ENCODE measurements at places on chromosomes 13 and 19.

GRCh38 chr19:10826231-10826630 is 9.8 kb downstream of the TMED1 start:
- DNase-seq: no peak

- no peak for DNase-seq
These were observed 6.4 kb upstream of the FOXO1 start for GRCh38 chr13:40672765-40673397.

- DNase-seq: no peak
These were observed 799 bp downstream of the PVR start for GRCh38 chr19:44644402-44645016.

- DNase-seq: no peak
These were observed 25.2 kb downstream of the CPT1C start for GRCh38 chr19:49716154-49716553.

GRCh38 chr19:3036119-3036976 is 7.3 kb upstream of the TLE2 start:
- DNase-seq: peak; percentile 85

GRCh38 chr19:37932985-37933936 is 26.3 kb downstream of the SIPA1L3 start:
- no peak for DNase-seq

- no peak for DNase-seq
These were observed 4.7 kb downstream of the RPL28 start for GRCh38 chr19:55390461-55390880.

DNA sequence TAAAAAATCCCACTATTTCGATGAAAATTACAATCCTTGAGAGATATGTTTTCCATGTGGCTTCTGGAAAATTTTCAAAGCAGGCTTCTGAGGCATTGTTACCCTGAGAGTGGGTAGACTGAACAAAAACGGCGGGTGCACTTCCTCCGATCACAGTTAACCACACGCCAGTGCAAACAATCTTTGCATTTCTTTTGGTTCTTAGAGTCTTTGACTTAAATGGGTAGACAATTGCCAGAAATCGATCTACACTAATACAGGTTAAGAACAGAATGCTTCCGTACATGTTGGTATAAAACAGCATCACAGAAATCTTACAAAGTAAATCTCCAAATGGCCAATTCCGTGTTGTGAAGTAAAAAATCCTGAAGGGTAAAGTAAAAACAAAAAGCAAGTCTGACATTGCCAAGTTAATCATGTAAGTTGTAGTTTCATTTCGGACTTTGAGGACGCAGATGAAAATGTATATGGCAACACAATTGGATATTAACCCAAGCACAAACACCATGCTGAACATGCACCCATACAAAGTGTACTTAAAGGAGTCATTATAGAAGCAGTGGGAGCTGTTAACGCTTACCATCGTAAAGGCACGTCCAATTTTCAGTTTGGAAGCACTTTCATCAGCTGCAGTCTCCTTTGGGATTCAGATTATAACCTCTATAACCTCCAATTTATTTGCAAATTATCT is 927 bp downstream of the LPAR6 start:
- no peak for DNase-seq

- no peak for DNase-seq
These were observed 59.4 kb downstream of the LACC1 start for GRCh38 chr13:43939086-43939485.

Measured in GM06990 (cell line).